ENCODE measurements at places on chromosomes 3 and 15. TPM values are rescaled to one million over a fixed set of nuclear protein-coding genes. Genes with fewer than 3 reads are reported as not detected.

GRCh38 chr15:44009038-44009437 is 182.2 kb downstream of the WDR76 start:
- ATAC-seq: peak; percentile 52

- no peak for ATAC-seq
Measured at GRCh38 chr3:113212844-113213375, 1.6 kb downstream of the BOC start.

Gene SCN11A
- total RNA-seq: 0.46 TPM

Gene ANKRD63
- total RNA-seq: 1.0 TPM

Gene AHSG
- 0.11 TPM for total RNA-seq

Gene IL16
- total RNA-seq: 2.4 TPM

Gene CRBN
- 45.1 TPM for total RNA-seq

- ATAC-seq: no peak
Measured at GRCh38 chr3:72042397-72043203, 257.7 kb upstream of the PROK2 start.

- ATAC-seq: no peak
Measured at GRCh38 chr3:180531303-180532278, 70.4 kb upstream of the TTC14 start.

GRCh38 chr3:14057701-14058100 is 67.0 kb downstream of the CHCHD4 start:
- no peak for ATAC-seq

- ATAC-seq: no peak
Measured at GRCh38 chr3:8145661-8146060, 356.0 kb upstream of the LMCD1 start.

GRCh38 chr3:43970920-43971319 is 270.8 kb upstream of the TOPAZ1 start:
- no peak for ATAC-seq

DNA sequence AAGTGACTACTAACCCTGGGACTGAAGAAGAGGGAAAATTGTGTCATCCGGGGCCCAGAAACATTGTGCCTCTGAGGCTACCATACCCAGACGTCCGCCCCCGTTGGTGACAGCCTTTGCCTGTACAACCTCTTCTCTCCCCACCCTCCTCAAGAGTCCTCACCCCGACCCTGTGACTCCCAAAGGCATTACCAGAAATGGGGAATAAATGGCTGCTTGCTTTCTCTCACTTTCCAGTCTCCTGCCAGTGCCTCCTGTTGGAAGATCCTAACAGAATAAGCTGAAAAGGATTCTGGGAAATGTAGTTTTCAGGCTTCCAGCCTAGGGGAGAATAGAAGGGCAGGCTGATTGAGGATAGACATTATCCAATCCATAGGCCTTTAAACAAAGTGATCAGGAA is 30.8 kb upstream of the SLC25A36 start:
- peak; percentile 80 for ATAC-seq

DNA sequence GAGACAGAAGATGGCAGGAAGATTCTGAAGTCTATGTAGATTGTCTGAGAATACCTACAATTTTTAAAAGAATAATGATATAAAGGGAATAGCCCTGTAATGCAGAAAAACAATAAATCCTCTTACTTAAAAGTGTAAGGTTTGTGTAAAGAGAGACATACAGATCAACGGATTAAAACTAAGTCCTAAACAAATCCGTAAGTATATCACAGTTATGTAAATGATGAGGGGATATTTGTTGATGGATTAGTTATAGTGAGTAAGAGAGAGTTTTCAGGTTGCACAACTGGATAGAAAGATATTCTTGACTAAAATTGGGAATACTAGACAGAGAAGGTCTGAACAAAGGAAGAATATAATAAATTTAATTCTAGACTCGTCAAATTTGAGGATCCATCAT is 179.6 kb downstream of the TBC1D5 start:
- no peak for ATAC-seq

Gene GP9
- not detected for total RNA-seq

Gene KLF15
- 3.6 TPM for total RNA-seq

Gene CLDN18
- 0.16 TPM for total RNA-seq

DNA sequence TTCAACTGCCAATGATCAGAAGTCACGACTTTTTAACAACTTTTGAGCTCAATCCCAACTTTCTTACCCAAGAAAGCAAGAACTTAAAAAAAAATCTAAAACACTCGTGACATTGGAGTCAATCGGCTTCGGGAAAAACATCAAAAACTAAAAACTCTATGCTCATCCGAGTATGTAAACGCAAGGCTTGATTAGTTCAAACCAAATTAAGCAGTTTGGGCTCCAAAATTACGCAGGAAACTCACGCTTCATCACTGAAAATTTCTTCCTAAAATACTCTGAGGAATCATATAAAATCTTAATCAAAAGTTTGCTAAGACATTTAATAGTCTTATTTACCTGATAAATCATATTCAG is 1.6 kb downstream of the TRA2B start:
- no peak for ATAC-seq

DNA sequence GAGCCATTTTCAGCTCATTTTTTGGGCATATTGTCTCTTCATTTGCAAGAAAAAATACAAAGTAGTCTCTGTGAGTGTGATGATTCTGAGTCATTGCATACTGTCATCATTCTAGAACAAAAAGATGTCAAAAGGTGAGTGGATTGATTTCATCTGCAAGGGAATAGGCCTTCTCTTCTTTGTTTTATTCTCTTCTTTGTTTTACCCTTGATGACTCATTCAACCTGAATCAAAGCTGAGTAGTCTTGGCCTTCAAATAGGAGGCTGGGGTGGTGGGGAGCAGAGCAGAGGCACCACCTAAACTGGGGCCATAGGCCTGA is 25.4 kb downstream of the CYP19A1 start:
- ATAC-seq: peak; percentile 79

DNA sequence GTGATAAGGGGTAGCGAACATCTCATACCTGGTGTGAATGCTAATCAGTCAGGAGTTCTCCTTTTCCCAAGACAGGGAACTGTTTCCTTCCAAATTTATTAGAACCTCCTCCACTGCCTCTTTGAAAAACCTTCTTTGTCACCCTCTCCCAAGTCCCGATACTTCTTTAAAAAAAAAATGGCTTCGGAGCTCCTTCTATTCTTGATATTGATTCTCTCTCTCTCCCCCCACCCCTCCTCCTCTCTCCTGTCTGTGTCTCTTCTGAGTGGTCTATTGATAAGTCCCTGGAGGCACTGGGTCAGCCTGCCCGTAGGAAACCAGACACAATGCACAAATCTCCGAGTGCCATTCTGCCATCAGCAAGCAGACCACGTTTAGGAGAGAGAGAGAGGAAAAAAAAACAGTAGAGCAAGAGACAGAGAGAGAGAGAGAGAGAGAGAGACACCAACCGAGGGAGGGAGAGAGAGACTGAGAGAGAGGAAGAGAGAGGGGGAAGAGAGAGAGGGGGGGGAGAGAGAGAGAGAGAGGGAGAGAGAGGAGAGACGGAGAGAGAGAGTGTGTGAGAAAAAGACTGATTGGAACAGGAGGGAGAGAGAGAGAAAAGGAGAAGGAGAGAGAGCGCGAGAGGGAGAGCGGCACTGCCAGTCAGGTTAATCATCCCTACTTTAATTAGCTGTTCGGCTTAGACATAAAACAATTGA is 160.9 kb downstream of the TIGIT start:
- peak; percentile 88 for ATAC-seq

GRCh38 chr3:186386883-186387560 is 25.0 kb upstream of the DGKG start:
- ATAC-seq: no peak

DNA sequence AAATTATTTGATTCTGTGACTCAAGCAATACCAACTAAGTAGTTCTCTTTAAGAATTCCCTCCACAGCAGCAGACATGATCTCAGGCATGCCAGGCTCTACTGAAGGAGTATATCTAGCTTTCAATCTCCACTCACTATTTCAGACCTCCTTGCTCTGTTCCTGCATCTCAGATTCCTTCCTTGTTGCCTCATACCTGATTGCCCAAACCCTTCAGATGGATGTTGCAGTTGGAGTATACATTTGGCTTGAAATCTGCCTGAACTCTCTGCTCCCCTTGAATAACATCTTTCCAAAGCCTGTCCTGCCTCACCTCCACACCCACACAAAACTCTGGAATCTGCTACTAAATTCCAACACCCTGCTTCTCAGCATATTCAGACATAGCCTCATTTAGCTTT is 19.8 kb upstream of the TM4SF4 start:
- ATAC-seq: peak; percentile 35

DNA sequence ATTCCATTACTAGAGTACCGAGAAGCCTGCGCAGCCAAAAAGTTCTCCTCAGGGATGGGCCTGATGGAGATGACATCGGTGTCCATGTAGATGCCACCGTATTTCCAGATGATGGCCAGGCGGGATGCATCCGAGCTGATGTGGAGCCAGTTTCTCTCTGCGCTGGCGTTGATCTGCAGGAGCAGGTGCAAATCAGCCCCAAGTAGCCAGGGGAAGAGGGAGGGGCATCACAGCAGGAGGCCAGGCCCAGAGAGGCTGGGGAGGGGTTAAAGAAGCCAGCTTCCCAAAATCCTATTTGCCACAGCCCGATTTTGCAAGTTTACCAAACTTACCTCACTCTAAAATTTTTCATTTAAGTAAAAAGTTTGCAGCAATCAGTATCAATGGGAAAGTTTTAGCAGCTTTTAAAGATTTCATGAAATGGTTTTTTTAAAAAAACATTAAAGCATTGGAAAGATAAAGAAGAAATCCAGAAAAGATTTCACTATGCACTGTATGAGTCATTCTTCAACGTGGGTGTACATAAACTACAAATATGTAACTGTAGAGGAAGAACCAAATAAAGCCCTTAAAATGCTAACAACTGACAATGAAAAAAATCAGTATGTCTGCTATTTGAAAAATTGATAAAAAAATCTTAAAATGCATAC is 7.4 kb downstream of the A4GNT start:
- ATAC-seq: no peak

DNA sequence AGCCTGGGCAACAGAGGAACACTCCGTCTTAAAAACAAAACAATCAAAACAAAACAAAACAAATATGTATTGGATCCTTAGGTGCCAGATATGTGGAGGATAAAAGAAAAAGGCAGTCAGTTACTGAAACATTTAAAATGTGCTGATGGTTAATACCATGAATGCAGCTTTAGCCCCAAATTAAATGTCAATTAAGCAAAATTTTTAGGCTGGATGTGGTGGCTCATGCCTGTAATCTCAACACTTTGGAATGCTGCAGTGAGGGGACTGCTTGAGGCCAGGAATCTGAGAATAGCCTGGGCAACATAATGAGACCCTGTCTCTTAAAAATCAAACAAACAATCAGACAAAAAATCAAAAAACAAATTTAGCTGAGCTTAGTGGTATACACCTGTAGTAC is 8.5 kb upstream of the CHMP2B start:
- no peak for ATAC-seq

Gene MST1R
- total RNA-seq: 2.1 TPM

Gene C3orf49
- not detected for total RNA-seq

Gene PLS1
- 58.4 TPM for total RNA-seq

GRCh38 chr15:64901914-64902313 is 9.8 kb upstream of the ANKDD1A start:
- ATAC-seq: no peak

- ATAC-seq: no peak
Measured at GRCh38 chr15:78032671-78033070, 44.8 kb downstream of the TBC1D2B start.

Gene SYNPR
- 2.3 TPM for total RNA-seq

GRCh38 chr3:98780343-98780742 is 17.2 kb downstream of the ST3GAL6 start:
- ATAC-seq: no peak

Gene PBRM1
- total RNA-seq: 74.2 TPM

Gene CHRNB4
- total RNA-seq: 1.9 TPM

GRCh38 chr3:142210608-142211007 is 14.8 kb downstream of the GK5 start:
- peak; percentile 55 for ATAC-seq

GRCh38 chr3:113140876-113141275 is 70.5 kb upstream of the BOC start:
- no peak for ATAC-seq

DNA sequence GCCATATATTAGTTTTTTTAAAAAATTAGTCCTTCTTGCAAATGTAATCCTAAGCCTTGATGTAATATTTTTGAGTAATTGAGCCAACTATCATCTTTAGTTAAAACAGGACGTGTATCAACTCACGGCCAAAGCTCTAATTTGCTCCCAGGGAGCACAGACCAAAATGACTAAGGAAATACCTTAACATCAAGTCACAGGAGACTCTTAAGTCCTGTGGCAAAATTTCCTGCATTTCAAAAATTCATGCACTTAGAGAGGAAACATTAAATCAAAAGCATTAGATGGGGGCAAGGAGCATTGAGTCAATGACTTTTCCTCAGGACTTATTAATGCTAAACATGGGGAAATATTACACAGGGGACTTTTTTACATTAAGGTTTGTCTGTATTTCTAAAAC is 276.0 kb downstream of the MFSD1 start:
- no peak for ATAC-seq

Gene EXD1
- total RNA-seq: 0.16 TPM

DNA sequence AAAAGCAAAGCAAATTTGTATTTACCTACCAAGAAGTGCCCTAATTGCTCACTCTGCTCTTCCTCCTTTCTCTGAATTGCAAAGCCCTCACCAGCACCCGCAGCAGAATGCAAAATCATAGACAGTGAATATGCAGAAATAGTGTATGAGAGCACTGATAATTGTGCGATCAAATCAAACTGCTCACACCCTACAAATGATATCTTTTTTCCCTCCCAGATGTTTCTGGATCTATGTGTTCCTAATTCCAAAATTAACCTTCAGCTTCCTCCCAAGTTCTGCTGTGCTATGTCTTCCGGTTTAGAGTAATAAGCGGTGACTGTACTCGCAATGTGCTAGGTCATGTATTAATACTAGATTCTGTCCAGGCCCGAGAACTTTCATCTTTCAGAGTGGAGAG is 3.4 kb downstream of the GHSR start:
- no peak for ATAC-seq

GRCh38 chr3:127734754-127735473 is 62.2 kb downstream of the ABTB1 start:
- ATAC-seq: peak; percentile 22

Gene CAV3
- not detected for total RNA-seq

GRCh38 chr3:196642434-196642833 is 2.9 kb downstream of the NRROS start:
- ATAC-seq: no peak

Gene CCDC54
- 0.23 TPM for total RNA-seq

- ATAC-seq: no peak
Measured at GRCh38 chr3:128805772-128806171, 73.6 kb upstream of the ACAD9 start.

DNA sequence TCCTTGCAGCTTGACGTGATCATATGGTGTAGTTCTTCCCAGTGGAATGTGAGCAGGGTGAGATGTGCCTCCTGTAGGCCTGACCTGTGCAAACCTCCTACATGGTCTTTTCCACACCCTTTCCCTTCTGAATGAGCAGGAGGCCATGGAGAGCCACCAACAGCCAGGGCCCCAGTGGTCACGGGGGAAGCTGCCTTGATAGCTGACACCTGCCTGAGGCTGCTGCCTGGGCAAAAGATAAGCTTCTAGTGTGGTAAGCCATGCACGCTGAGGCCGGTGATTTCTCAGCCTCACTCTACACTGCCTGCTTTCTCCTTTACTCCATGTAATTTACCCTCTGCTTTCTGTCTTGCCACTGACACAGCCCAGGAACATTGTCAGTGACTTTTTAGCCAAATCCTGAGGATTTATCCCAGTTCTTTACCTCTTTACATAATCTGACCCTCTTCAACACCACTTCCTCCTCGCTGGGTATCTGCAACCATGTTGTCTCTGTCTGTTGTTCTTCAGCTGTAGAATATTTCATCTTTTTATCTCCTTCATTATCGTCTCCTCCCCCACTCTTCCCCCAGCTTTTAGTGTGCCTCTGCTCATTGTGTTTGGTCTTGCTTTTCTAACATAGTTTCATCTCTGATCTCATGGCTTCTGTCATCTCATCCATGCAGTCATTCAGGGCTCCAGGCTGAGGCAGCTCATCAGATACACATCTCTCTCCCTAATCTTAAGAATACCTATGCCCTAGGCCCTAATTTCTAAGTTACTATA is 11.2 kb upstream of the KBTBD12 start:
- ATAC-seq: no peak

Measured in motor neuron (in vitro differentiated cells).